ENCODE measurements at places on chromosomes 7 and 10.

GRCh38 chr10:35236739-35237138, 99.6 kb upstream of the CCNY start:
- no peak for DNase-seq

DNA sequence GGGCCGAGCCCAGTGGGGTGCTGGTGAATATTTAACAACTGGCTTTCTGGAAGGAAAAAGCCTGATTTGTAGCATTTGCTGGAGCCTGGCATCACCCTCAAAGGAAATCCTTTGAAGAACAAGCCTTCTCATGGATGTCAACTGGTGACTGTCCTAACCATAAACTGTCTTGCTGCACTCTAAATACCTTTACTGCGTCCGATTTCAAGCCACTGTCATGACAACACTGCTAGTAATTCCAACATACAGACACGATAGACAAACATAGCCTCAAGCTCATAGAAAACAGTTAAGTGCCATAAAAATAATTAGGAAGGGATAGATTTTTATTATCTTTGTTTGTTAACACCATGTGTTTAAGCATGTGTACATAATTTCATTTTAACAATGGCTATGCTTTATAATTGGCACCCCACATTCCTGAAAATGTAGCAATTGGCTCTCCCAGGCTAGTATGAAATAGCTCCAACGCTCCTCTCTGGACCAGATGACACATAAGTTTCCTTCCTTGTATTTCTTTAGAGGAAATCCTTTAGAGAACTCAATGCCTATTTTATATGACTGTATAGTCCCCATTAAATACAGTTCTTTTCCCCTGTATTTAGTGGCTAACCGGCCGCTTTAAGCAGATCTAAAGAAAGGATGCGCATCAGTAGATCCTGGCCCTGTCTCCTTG, 273.4 kb downstream of the PRPF18 start:
- DNase-seq: no peak

DNA sequence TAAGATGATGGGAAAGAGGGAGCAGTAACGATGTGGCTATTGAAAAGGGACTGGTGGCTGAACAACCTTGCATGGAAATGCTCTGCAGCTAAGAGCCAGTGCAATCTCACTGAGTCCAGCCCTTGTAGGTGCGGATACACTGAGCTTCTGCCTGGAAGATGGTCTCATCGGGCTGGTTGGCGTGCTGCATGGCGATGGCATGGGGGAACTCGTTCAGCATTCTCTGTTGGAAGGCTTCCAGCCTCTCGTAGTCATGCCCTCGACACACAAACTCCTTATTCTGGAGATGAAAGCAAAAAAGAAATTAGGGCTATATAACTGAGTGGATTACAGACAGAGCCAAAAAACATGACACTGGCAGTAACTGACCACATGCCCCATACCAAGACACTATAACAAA, 197.8 kb upstream of the IMMP2L start:
- no peak for DNase-seq

GRCh38 chr10:95697429-95697828, 3.7 kb upstream of the TCTN3 start:
- no peak for DNase-seq

GRCh38 chr10:72260239-72260975, 13.3 kb upstream of the DDIT4 start:
- peak; percentile 85 for DNase-seq
